Activated T-cell treated with anti-CD3 and anti-CD28 coated beads, Interleukin-2, amount 50 U/mL, for 1 hour (primary cell): ENCODE measurements at places on chromosomes 12 and 14.

DNA sequence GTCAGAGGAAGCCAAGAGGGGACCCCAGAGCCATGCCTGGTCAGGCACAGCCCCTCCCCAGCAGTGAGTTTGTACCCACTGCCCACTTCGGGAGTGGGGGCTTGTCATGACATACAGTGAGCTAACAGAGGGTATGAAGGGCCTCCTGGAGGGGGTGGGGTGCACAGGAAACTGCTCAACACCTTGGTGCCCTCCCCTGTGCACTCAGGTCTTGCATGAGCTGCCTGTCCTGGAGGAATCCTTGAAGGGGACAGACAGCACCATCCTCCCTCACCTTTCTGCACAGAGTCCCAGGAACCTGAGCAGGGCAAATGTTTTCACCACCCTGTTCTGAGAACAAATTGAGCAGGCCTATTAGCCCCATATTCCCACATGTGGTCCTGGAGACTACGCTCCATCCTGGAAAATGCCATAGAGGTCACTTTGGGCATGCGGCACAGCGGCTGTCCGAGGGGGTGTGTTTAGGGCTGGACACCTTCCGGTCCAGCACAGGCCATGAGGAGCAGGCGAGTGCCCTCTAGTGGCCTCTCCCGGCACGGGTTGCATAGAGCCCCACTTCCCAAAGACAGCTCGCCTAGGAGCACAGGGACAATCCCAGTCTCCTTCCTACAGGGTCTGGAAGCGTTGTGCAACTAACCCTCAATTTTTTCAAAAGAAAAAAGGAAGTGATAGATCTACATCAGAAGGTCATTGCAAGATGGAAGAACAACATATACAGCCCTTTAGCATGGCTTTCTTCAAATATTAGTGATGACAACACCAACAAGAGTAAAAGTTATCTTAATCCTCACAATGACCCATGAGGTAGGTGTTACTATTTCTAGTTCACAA lies 31.9 kb upstream of the ZFP36L1 start:
- no peak for DNase-seq

GRCh38 chr12:22395666-22396065 lies 61.2 kb upstream of the ST8SIA1 start:
- no peak for DNase-seq

GRCh38 chr14:20684662-20685456 lies 499 bp downstream of the RNASE4 start:
- DNase-seq, result no peak

GRCh38 chr12:41184864-41185263 lies 3.3 kb upstream of the PDZRN4 start:
- DNase-seq, result no peak

GRCh38 chr12:3078086-3078820 lies 1.1 kb downstream of the TSPAN9 start:
- DNase-seq, result no peak

DNA sequence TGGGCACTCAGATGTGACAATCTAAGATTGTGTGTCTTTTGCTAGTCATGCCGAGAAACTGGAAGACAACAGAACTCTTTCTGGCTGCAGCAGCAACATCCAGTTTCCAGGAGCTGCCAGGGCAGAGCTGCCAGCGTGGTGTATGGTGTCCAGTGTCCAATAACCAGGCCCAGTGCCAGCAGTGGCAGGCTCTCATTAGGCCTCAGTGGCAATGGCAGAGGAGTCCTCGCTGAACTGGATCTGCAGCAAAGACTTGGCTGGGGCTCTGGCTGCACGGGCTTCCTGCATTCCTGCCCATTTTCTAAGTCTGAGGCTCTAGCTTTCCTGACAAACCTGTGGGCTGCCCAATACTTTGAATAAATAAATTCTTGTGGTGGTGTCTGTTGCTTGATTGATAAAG lies 26.2 kb upstream of the PPM1A start:
- no peak for DNase-seq

DNA sequence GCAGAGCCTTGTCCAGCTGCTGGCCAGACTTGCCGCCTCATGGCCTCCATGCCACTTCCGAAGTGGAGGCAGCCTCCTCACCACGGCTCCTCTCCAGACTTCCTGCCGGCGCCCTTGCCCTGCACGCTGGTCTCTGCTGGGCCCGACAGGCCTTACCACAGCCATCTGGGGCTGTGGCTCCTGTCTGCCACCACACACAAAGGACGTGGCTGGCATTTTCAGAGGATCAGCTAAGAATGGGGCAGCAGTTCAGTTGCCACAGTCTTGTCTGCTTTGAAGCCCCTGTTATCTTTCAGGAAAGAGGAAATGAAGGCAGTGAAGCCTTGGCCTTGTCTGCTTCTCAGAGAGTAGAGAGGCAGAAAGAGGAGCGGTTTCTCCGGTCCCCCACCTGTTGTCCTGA lies 178.0 kb upstream of the FKBP4 start:
- DNase-seq, result no peak

DNA sequence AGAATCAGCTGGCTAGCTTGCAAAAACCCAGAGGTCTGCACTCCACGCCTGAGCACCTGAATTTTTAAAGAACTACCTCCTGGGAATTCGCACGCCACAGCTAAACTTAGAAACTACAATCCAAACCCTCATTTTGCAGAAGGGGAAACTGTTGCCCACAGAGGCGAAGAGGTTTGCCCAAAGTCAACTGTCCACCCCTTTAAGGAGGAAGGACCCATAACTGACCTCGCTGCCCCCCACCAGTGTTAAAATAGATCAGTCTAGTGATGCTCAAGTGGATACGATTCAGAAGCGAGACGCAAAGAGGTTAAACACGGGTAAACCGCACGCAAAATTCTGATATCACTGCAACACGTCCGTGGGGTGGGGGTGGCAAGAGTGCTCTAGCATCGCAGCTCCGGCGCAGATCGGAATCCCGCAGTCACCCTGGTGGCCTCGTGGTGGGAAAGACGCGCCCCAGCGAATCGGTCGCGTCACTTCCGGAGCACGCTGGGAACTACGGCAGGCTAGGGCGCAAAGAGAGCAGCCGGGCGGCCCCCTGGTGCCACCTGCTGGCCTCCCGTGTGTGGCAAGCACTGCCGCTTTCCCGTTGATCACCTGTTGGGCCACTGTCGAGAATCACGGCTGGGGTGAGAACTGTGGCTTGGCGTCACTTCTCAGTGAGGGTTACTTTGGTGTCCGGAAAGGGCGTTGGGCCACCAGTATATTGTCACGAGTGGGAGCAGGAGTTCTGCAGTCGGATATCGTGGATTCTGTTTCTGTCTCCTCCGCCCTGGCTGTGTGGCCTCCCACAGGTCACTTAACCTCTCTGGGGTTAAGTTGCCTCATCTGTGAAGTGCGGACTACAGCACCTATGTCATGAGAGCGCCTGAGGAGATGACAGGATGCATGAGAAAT lies at the start of gene ALKBH2:
Gene ALKBH2, minus strand, starts transcription at position 451 of the 897 bp plus-strand sequence. CDS start 686 bp downstream, outside the sequence.
- DNase-seq, result peak; percentile 94

- peak; percentile 46 for DNase-seq
Measured at GRCh38 chr14:106875503-106875902, 1349.1 kb downstream of the TMEM121 start.

DNA sequence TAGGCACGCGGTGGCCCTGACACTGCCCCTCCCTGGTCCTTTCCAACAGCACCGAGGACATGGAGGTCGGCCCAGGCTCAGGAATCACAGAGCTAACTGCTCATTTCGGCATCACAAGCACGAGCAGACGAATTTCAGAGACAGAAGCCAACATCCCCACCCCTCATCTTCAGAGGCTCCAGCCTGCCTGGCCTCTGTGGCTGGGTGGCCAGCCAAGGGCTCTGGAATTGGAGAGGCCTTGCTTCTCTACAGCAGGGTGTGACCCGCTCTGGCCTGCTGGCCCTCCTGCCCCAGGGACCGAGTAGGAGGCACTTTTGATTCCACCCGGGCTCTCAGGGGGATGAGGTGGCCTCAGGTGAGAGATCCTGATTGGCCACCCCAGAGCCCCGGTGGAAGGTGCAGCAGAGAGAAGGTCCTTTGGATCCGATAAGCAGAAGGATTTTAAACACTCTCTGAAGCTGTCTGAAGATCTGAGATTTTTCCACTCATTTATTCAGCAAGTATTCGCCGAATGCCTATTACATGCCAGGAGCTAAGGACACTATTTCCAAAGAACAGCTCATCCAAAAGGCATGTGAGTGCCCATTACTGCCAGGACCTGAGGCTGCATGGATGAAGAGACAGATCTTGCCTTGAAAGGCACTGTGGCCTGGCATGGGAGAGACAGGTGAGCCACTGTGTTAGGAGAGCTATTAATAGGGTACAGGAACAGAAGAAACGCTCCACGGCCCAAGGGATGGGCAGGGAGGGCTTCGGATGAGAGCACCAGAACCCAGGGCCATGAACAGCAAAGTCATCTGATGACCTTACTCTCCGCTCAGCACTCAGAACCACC lies 10.2 kb downstream of the BAG5 start:
- DNase-seq, result no peak

GRCh38 chr12:9391815-9392214 lies 183.6 kb upstream of the PZP start:
- no peak for DNase-seq

GRCh38 chr12:92403210-92404175 lies 257.8 kb upstream of the BTG1 start:
- no peak for DNase-seq

DNA sequence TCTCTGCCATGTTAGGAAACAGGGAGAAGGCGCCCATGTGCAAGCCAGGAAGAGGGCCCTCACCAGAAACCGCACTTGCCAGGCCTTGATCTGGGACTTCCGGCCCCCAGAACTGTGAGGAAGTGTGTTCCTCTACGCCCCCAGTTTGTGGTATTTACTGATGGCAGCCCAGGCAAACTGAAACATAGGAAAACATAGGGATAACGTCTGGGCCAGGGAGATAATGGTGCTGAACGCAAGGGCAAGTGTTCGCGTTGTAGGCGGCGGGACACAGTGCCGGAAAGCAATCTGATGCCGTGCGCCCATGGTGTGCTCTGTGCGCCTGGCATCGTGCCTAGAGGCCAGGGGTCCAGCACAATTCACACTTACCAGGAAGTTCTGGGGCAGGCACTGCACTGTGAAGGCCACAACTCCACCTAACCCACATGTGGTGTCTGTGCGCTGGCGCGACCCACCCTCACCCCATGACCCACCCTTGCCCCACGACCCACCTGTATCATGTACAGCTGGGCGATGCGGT lies 53.6 kb downstream of the ARL6IP4 start:
- DNase-seq, result no peak

- DNase-seq, result peak; percentile 51
Measured at GRCh38 chr12:122946690-122947341, 19.4 kb downstream of the ABCB9 start.

- no peak for DNase-seq
Measured at GRCh38 chr14:50038398-50039119, 77.8 kb downstream of the VCPKMT start.

- DNase-seq, result no peak
Measured at GRCh38 chr12:98911396-98911795, 266.3 kb downstream of the APAF1 start.
